ENCODE measurements at places on chromosomes 5 and 9.
A peak's percentile ranks its signal among the peaks of the same experiment; 100 is the strongest.

DNA sequence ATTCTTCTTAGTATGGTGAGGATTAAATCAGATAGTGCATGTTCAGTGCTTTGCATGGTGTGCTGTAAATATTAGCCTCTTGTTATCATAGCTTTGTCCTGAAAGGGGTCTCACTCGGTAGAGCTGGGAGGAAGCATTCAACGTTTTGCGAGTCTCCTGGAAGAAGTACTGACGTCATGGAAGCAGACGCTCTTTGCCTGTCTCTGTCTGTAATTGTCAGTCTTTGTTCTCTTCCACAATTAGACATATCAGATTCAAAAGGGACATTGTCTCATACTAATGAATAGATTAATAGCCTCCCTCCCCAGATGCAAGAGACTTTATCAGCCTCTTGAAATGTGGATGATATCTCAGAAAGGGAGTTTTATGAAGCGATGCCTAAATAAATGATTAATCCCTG is 91.8 kb upstream of the CXCL14 start:
- DNase-seq = no peak

GRCh38 chr5:133049726-133050048 is 2.1 kb upstream of the HSPA4 start:
- DNase-seq = no peak

- no peak for DNase-seq
Observed at GRCh38 chr9:89484475-89485404, 13.2 kb downstream of the SEMA4D start.

DNA sequence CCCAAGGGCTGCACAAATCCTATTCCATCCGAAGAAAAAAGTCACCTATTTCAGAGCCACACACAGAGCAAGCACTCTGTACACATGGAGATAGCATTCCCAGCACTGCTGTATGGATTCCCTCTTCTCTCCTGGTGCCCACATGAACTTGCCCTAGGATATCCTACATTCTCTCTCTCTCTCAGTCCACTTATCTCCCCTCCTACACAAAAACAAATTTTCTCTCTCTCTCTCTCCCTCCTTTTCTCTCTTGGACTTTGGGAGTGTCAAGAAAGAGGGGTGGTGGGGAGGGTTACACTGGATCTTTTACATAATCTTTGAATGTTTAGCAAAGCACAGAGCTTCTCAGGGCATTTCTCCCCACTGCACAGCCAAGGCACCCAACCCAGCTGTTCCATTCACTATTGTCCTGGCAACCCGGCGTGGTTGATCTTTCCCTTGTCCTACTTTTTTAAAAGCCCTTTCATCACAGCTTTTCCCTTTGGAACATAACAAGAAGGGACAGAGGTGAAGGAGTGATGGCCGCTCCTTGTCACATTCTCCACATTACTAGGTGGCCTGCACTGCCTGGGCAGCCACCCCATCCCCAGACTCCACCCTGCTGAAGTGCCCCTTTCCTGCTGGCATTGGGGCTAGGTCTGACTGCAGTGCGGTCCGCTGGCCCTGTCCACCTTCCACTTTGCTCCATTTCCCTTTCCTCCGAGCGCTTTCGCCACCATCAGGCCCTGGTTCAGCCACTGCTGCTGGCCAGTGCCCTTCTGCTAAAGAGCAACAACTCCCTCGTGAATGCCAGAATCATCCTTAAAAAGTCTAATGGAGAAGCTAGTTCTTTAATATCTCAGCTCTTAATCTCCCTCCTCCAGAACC is 22.2 kb upstream of the SLC1A3 start:
- DNase-seq = no peak

DNA sequence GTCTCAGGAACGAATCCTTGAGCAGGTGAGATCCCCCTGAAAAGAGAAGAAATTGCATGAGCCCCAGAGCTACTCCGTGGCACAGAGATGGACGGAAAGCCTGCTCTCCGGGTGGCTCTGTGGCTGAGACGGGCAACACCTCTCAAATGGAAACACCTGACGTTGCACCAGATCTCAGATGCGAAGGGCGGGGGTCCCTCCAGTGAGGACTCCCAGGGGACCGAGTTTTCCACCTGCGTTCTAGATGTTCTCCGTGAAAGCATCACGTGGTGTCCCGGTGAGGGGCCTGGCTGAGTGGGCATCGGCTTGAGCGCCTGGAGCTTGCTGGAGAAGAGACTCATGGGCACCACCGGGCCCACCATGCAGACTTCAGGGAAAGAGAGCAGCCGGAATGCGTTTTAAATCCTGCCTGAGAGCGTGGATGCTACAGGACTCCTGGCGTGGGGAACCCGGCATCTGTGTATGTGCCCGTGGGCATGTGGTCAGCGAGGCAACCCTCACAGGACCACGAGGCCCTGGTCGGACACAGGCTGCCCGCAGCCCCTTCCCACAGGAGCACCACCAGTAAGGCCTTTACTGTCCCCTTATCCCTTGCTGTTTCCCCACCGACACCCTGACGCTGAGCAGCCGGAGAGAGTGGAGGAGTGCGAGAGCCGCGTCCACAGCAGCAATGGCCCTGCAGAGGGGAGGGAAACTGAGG is 378.4 kb upstream of the IRX4 start:
- DNase-seq = no peak

DNA sequence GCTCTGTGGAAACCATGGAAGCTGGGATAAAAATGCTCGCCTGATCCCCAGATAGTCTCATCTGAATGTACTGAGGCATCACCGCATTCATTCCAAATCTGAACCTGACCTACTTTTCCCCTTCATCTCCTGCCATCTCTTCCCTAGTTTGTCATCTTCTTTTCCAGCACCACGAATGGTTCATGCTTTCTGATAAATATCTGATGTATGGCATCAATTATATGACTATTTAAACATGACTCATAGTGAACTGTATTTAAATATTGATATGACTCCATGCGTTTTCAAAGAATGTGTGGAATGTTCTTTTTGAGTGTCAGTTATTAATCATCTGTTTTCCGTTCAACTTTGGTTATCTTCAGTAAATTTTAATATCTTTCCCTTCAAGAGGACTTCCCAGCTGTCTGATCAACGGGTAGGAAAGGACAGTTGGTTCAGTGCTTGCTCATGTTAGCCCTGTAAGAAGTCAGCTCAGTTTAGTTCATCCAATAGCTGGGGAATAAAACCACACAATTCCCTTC is 21.1 kb downstream of the BASP1 start:
- no peak for DNase-seq

DNA sequence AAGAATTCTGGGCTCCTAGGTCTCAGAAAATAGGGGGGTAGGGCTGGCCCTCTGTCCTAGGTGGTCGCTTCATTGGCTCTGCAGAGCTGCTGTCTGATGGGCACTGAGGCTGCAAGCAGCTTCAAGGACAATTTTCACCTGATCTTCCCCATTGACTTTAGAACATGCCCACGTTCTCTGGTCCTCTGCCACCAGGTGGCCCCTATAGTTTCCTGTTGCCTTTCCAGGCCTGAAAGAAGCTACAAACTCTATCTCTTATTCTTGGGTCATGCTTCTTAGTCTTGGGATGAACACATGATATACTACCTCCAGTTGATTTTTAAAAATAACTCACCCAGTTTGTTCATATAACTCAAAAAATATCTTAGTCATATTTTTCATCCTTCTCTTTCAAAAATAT is 26.3 kb downstream of the SPZ1 start:
- no peak for DNase-seq

DNA sequence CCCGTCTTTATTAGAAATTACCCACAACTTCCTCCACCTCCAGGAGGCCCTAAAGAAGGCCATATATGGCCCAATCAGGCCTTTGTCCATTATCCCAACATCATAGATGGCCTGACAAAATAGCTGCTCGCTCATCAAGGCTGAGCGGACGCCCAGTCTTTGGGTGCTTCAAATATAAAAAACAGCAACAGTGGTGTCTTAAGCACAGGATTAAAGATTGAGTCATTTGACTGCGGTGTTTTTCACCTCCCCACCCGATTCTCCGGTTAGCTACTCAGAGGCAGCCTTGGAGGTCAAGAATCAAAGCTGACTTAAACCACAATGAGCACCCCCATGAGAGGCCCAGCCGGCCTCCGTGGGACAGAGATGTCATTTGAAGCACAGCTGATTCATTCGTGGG is 18.8 kb downstream of the S1PR3 start:
- no peak for DNase-seq

DNA sequence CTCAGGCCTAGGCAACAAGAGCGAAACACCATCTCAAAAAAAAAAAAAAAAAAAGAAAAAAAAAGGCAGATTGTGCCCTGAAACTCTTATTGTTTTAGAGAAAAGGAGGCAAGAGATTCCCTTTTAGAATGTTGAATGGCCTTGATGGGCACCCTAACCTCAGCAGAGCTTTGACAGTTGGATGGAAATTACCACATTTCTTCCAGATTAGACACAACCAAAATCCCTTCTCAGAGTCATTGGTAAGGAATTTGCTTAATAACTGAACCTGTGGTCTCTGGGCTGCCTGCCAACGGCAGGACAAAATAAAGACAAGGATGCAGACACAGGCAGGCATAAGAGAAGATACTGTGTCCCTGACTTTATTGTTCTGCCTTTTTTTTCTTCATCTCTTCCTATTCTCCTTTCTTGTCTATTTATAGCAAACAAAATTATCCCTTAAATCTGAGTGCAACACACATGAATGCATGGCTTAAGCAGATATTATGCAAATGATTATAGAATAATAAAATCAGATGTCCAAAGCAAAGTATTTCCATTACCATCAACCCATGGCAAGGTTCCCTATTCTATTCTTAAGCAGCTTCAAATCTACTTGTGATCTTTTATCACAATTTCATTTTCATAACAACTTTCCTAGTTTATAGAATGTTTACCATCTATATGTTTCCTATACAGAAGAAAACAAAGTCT is 37.3 kb upstream of the TRIO start:
- DNase-seq = no peak

DNA sequence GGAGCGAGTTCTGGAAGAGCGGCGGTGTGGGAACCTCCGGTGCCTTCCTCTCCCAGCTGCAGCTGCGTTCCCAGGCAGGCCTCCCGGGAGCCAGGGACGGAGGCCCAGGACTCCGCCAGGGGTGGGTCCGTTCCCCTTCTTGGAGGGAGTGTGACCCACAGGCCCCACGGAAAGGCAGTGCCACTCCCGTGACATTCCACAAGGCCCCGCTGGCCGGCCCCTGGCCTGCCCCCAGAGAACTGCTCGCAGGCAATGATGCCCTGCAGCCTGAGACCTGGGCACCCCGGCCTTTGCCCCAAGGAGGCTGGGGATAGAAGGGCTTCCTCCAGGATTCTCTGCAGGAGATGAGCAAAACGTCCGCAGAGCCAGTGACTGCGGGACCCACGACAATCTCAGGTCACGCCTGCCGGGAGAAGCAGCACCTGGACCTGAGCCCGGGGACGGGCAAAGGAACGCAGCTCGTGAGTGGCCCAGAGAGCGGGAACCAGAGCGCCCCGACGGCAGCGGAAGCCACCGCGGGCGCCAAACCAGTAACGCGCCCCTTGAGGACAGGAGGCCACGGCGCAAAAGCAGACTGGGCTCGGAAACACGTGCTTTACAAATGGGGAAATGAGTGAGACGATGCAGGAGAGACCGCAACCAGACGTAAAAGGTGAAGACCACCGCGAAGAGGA is 9.3 kb downstream of the OBP2B start:
- peak; percentile 75 for DNase-seq

- DNase-seq = no peak
Observed at GRCh38 chr5:34055667-34056066, 12.7 kb upstream of the C1QTNF3 start.

- DNase-seq = no peak
Observed at GRCh38 chr9:87749335-87750035, 23.6 kb downstream of the CTSL start.

- DNase-seq = no peak
Observed at GRCh38 chr9:124975131-124975530, 34.2 kb upstream of the GOLGA1 start.

DNA sequence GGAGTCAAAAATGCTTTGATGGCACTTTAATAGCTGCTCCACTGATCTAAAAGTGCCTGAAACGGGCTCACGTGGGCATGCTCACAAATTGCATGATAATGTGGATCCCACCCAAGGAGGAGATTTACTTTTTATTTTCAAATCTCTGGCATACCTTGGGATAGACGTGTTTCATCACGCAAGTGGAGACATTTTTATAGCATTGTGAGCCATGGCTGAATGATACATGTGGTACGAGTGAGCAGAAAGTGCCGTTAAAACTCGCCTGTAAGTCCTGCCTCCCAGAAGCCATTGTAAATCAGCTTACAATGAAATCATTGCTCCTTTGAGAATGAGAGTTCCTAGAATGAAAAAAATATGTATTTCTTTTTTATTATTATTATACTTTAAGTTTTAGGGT is 514.7 kb downstream of the MAT2B start:
- DNase-seq = no peak

DNA sequence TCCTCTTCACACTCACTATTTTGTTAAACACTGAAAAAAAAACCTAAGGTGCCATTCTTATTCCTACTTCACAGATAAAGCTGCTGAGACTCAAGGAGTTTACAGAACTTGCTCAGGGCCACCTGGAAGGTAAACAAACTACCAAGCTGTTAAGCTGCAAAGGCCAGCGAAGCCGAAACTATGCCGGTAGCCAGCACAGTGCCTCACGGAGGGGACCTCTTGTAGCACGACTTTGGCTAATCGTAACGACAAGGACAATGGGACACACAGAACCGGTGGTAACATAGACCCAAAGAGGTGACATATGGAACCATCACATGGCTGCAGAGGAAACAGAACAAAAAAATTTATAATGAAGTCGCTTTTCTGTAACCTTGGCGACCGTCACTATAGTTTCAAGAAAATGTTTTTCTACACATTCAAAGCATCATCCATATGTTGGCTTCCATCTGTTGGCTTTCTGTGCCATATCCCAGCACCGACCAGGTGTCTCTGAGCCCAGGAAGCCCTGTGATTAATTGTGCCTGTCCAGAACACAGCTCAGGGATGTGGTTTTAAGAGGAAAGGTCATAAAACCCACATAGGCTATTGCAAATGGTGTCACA is 60.3 kb downstream of the S1PR3 start:
- no peak for DNase-seq

DNA sequence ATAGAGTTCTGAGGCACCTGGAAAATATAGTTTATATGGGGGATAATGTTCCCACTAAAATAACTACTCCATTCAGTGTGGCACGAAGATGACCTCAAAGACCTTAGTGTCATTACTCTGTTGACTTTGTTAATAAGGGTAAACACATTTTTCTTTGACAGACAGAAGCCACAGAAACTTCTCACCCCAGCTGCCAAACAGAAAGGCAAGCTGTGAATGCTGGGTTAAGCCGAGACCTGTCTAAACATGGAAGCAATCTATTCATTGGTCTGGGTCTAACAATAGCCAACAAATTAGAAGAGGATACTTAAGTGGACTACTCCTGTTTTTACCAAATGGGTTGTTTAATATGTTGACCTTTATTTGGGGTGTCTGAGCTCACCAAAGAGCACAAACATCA is 171.4 kb downstream of the TLE1 start:
- DNase-seq = no peak

DNA sequence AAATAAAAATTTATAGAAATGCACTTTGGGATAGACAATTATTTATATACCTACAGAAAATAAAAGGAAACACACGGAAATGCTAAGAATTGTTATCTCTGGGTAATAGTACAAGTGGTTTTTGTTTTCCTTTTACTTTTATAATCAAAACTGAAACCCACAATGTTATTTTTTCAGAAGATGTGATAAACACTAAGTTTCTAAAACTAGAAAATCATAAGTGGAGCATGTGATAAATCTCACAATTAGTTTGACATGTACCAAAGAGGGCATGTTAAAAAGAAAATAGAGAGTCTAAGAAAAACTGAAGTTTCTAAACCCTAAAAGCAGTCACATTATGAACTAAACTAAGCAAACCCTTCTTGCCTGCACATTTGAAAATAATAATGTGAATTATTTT is 61.1 kb downstream of the OXCT1 start:
- DNase-seq = no peak
